ENCODE measurements at places on chromosomes 5 and 9. TPM values are rescaled to one million over a fixed set of nuclear protein-coding genes. Genes with fewer than 3 reads are reported as not detected.
A peak's percentile ranks its signal among the peaks of the same experiment; 100 is the strongest.

- no peak overlapping the region for H3K4me3 ChIP-seq
- H3K36me3 ChIP-seq = no peaks in the 10 kb centered on the region
- no peaks in the 10 kb centered on the region for H3K4me1 ChIP-seq
- no peak overlapping the region for H3K27ac ChIP-seq
These were observed 686.7 kb downstream of the ISL1 start for GRCh38 chr5:52069997-52070396.

DNA sequence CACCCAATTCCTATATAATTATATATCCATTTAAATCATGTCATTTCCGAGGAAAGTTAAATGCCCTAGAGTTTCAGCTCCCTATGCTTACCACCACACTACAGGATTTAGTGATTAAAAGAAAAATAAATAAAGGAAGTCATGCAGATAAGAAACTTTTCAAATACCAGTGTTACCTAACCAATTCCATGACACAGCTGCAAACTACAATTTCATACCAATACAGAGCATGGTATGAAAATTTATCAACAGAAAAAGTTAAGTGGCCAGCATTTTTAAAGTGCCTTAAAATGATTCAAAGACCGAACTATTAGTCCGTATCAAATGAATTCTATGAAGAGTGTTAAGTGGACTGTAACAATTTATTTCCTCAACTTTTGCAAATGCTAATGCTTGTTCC is 35.9 kb downstream of the CEP120 start:
- no peaks in the 10 kb centered on the region for H3K36me3 ChIP-seq
- H3K27ac ChIP-seq = no peak overlapping the region
- no peak for DNase-seq

GRCh38 chr5:15959370-15960164 is 220.0 kb downstream of the MARCHF11 start:
- H3K27me3 ChIP-seq = no peaks in the 10 kb centered on the region
- no peak overlapping the region for H3K4me3 ChIP-seq
- no peak for DNase-seq
- no peaks in the 10 kb centered on the region for H3K36me3 ChIP-seq

- H3K4me1 ChIP-seq = no peaks in the 10 kb centered on the region
- H3K27ac ChIP-seq = no peak overlapping the region
- no peak for DNase-seq
- no peaks in the 10 kb centered on the region for H3K27me3 ChIP-seq
These were observed 61.7 kb downstream of the MRPL36 start for GRCh38 chr5:1737790-1738405.

DNA sequence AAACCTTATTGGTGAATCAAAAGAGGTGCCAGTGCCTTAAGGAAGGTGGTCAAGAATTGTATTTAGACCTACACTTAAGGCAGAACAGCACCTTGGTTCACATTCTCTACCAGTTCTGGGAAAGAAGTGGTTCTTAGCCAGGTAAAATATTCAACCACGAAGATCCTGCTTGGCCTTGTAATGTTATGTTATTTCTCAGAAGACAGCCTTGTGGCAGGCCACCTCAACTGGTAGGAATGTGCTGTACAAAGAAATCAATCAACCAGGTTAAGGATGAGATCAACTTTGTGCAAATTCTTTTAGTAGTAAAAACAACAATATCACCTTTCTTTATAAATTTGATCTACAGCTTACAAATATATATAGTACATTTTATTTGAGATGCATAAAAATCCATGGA is 246.8 kb downstream of the ARRDC3 start:
- H3K4me1 ChIP-seq = no peaks in the 10 kb centered on the region
- H3K27me3 ChIP-seq = no peaks in the 10 kb centered on the region
- H3K4me3 ChIP-seq = no peak overlapping the region

GRCh38 chr9:119986205-119986604 is 593.8 kb downstream of the CDK5RAP2 start:
- no peak for DNase-seq
- no peak overlapping the region for H3K27ac ChIP-seq
- no peaks in the 10 kb centered on the region for H3K36me3 ChIP-seq
- H3K27me3 ChIP-seq = no peaks in the 10 kb centered on the region
- no peak overlapping the region for H3K4me3 ChIP-seq
- no peaks in the 10 kb centered on the region for H3K4me1 ChIP-seq

DNA sequence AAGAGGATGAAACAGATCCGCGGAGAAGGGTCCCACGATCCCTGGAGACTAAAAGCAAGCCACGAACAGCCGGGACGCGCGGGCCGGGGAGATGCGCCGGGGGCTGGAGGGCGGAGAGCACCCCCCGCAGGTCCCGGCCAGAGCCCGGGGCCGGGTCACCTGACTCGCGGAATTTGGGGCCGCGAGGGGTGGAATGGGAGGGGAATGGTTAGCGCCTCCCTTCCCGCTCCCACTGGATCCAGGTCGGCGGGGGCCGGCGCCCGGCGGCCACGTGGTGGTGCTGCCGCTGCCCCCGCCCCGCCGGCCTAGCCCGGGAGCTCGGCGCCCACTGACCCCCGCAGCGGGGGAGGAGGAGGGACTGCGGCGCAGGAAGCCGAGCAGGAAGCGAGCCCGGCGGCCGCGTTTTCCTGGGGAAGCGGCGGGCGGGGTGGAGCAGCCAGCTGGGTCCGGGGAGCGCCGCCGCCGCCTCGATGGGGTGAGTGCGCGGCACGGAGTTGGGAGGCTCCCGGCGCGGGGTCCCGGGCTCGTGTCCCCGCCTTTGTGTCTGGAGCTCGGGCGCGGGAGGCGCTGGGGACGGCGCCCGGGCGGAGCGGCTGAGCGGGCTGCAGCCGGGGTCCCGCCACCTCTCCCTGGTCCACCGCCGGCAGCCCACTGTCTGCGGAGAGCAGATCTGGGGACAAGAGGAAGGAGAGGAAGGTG is at the start of gene RAI14:
RAI14 (plus strand) TSS at position 328 of the 699 bp plus-strand sequence. CDS start 30,592 bp downstream, outside the sequence.
- peak within 1 kb of the TSS; percentile 87 for H3K27ac ChIP-seq
- no peaks in the 10 kb centered on the region for H3K36me3 ChIP-seq
- peak within 1 kb of the TSS; percentile 81 for H3K4me3 ChIP-seq

- H3K27ac ChIP-seq = no peak overlapping the region
- no peaks in the 10 kb centered on the region for H3K27me3 ChIP-seq
- H3K4me3 ChIP-seq = no peak overlapping the region
- no peaks in the 10 kb centered on the region for H3K4me1 ChIP-seq
- no peaks in the 10 kb centered on the region for H3K36me3 ChIP-seq
- no peak for DNase-seq
These were observed 307.6 kb downstream of the MSX2 start for GRCh38 chr5:175032013-175032412.

GRCh38 chr5:150879358-150879757 is 25.4 kb downstream of the ZNF300 start:
- no peaks in the 10 kb centered on the region for H3K36me3 ChIP-seq
- H3K27ac ChIP-seq = no peak overlapping the region
- H3K4me3 ChIP-seq = no peak overlapping the region

DNA sequence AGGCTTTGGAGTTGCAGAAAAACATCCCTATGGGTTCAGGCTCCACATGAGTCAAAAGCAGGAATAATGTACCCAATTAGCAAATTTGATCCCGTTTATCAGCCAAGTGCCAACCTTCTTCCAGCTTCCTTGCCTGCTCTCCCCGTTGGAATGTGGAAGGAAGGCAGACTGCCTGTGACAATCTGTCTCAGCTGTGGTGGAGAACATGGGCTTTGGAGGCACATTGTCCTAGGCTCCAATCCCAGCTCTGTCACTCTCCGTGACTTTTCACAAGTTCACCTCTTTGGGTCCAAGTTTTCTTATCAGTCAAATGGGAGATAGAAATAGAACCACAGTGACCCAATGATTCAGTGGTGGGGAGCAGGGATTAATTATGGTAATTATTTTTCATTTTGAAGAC is 113.9 kb downstream of the ARHGAP26 start:
- H3K4me3 ChIP-seq = no peak overlapping the region
- DNase-seq = no peak
- no peaks in the 10 kb centered on the region for H3K27me3 ChIP-seq
- H3K4me1 ChIP-seq = no peaks in the 10 kb centered on the region

- no peak overlapping the region for H3K4me3 ChIP-seq
- no peaks in the 10 kb centered on the region for H3K27me3 ChIP-seq
- DNase-seq = no peak
- H3K4me1 ChIP-seq = no peaks in the 10 kb centered on the region
- no peak overlapping the region for H3K27ac ChIP-seq
These were observed 17.8 kb downstream of the ACSL6 start for GRCh38 chr5:131993676-131994075.

GRCh38 chr9:33143241-33143661 is 23.9 kb downstream of the B4GALT1 start:
- no peak overlapping the region for H3K27ac ChIP-seq
- H3K4me3 ChIP-seq = no peak overlapping the region
- H3K36me3 ChIP-seq = no peaks in the 10 kb centered on the region
- H3K4me1 ChIP-seq = peaks cover 34% of the 10 kb centered on the region
- DNase-seq = no peak

GRCh38 chr5:125348936-125349831 is 602.7 kb upstream of the ZNF608 start:
- no peak overlapping the region for H3K27ac ChIP-seq
- H3K36me3 ChIP-seq = no peaks in the 10 kb centered on the region
- H3K4me3 ChIP-seq = no peak overlapping the region
- no peak for DNase-seq

GRCh38 chr5:82738681-82739269 is 338.4 kb downstream of the TMEM167A start:
- H3K4me3 ChIP-seq = no peak overlapping the region
- no peaks in the 10 kb centered on the region for H3K4me1 ChIP-seq
- no peaks in the 10 kb centered on the region for H3K36me3 ChIP-seq

- no peak overlapping the region for H3K27ac ChIP-seq
- H3K4me1 ChIP-seq = no peaks in the 10 kb centered on the region
- no peaks in the 10 kb centered on the region for H3K27me3 ChIP-seq
- peaks cover 2% of the 10 kb centered on the region for H3K36me3 ChIP-seq
These were observed 24.9 kb downstream of the ARHGEF37 start for GRCh38 chr5:149605998-149606724.

DNA sequence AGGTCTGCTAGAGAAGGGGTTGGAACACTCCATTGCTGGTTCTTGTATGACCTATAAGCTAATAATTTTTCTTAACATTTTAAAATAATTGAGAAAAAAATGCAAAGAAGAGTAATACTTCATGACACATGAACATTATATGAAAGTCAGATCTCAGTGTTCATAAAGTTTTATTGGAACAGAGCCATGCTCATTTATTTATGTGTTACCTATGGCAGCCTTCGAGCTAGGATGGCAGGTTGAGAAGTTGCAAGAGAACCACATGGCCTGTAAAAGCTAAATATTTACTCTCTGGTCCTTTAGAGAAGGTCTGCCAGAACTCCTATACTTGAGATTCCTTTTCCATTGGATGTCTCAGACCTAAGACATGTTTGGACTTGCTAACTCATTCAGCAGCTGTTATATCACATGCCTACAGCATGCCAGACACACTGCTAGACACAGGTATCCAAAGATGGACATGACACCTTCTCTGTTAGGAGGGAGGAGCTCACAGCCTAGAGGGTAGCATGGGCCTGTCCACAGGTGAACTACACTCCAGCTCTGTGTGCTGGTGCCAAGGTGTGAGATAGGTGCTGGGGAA is 304.3 kb downstream of the ARHGAP26 start:
- no peak overlapping the region for H3K27ac ChIP-seq
- no peaks in the 10 kb centered on the region for H3K4me1 ChIP-seq
- H3K4me3 ChIP-seq = no peak overlapping the region
- DNase-seq = no peak
- no peaks in the 10 kb centered on the region for H3K36me3 ChIP-seq
- H3K27me3 ChIP-seq = no peaks in the 10 kb centered on the region

GRCh38 chr5:73307645-73308355 is 134.8 kb downstream of the TMEM174 start:
- no peaks in the 10 kb centered on the region for H3K36me3 ChIP-seq
- H3K27me3 ChIP-seq = peaks cover 3% of the 10 kb centered on the region
- H3K4me1 ChIP-seq = peaks cover 2% of the 10 kb centered on the region
- no peak overlapping the region for H3K4me3 ChIP-seq

GRCh38 chr5:120734033-120734432 is 269.9 kb downstream of the PRR16 start:
- DNase-seq = no peak
- H3K4me1 ChIP-seq = no peaks in the 10 kb centered on the region
- no peaks in the 10 kb centered on the region for H3K27me3 ChIP-seq
- H3K27ac ChIP-seq = no peak overlapping the region

GRCh38 chr5:1564182-1564748 is 40.5 kb upstream of the LPCAT1 start:
- H3K27me3 ChIP-seq = no peaks in the 10 kb centered on the region
- no peak overlapping the region for H3K27ac ChIP-seq
- no peak for DNase-seq
- H3K36me3 ChIP-seq = no peaks in the 10 kb centered on the region
- H3K4me1 ChIP-seq = peaks cover 7% of the 10 kb centered on the region

GRCh38 chr9:137110911-137111787 is 3.4 kb downstream of the DPP7 start:
- H3K27ac ChIP-seq = no peak overlapping the region
- H3K4me1 ChIP-seq = peaks cover 4% of the 10 kb centered on the region
- no peak for DNase-seq
- H3K27me3 ChIP-seq = no peaks in the 10 kb centered on the region

- H3K36me3 ChIP-seq = no peaks in the 10 kb centered on the region
- H3K27ac ChIP-seq = no peak overlapping the region
- H3K4me1 ChIP-seq = peaks cover 4% of the 10 kb centered on the region
- H3K27me3 ChIP-seq = no peaks in the 10 kb centered on the region
- DNase-seq = no peak
These were observed 76.5 kb upstream of the HSPA9 start for GRCh38 chr5:138651767-138652117.

- no peak overlapping the region for H3K27ac ChIP-seq
- H3K27me3 ChIP-seq = no peaks in the 10 kb centered on the region
- H3K36me3 ChIP-seq = no peaks in the 10 kb centered on the region
- no peak overlapping the region for H3K4me3 ChIP-seq
These were observed 109.9 kb upstream of the NFIB start for GRCh38 chr9:14423815-14424261.

The AK6 gene
- 31.5 TPM for total RNA-seq

The BTNL8 gene
- 0.41 TPM for total RNA-seq

The FOXD4 gene
- total RNA-seq = 0.32 TPM

The SMIM33 gene
- not detected for total RNA-seq

The DIRAS2 gene
- total RNA-seq = not detected

The ADGRD2 gene
- total RNA-seq = not detected

The TMEM215 gene
- total RNA-seq = 0.26 TPM

The AK8 gene
- 2.0 TPM for total RNA-seq

The NMUR2 gene
- not detected for total RNA-seq

The FGFR4 gene
- 90.3 TPM for total RNA-seq

The FAM151B gene
- total RNA-seq = 3.2 TPM

The SGCD gene
- 12.9 TPM for total RNA-seq

The TLX3 gene
- not detected for total RNA-seq

The PCDHGB3 gene
- total RNA-seq = 4.5 TPM

The SLC34A3 gene
- not detected for total RNA-seq

The CCNO gene
- total RNA-seq = 0.36 TPM

The IL9 gene
- not detected for total RNA-seq

Measured in ovary (tissue), 10 donors.